DMS79 (cell line): ENCODE measurements at places on chromosomes 12 and 14.

DNA sequence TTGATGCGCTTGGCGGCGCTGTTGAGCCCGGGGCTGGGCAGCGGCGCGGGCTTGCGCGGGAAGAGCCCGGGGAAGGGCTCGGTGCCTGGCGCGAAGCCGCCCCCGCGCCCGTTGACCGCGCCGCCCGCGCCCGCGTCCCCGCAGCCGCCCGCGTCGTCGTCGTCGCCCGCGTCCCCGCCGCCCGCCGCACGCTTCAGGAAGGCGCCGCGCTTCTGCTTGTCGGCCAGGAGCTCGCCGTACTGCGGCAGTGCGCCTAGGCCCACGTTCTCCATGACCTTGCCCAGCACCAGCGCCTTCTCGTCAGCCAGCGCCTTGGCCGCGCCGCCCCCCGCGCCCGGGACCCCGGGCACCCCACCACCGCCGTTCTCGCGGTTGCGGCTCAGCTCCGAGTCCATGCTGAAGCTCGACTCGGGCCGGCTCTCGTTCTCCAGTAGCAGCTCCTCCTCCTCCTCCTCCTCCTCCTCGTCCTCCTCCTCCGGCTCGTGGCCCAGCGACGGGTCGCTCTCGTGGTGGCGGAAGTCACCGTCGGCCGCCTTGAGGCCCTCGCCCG lies 97.2 kb downstream of the BCL11B start:
- no peak for DNase-seq

- DNase-seq = no peak
These were observed 883 bp downstream of the FOXJ2 start for GRCh38 chr12:8033153-8034044.

DNA sequence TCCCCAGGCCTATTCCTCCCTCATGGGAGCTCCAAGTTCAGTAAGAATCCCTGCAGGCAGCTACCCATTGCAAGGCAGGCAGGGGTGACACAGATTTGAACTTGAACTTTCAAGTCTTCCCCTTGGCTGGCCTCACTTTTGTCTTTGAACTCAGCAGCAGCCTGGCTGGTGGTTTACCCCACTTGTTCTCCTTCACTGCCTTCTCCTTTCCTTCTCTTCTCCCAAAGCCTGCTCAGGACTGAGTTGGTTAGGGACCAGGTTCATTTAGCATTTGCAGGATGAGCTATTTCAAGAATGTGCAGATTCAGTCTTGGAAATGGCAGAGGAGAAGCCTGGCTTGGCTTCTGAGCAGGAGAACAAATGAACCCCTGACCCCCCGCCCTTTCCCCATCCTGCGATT lies 67.7 kb upstream of the TBX3 start:
- DNase-seq = no peak

GRCh38 chr14:73696466-73697400 lies 17.5 kb downstream of the PNMA1 start:
- DNase-seq = no peak

GRCh38 chr14:32319368-32320049 lies 9.6 kb upstream of the AKAP6 start:
- no peak for DNase-seq

DNA sequence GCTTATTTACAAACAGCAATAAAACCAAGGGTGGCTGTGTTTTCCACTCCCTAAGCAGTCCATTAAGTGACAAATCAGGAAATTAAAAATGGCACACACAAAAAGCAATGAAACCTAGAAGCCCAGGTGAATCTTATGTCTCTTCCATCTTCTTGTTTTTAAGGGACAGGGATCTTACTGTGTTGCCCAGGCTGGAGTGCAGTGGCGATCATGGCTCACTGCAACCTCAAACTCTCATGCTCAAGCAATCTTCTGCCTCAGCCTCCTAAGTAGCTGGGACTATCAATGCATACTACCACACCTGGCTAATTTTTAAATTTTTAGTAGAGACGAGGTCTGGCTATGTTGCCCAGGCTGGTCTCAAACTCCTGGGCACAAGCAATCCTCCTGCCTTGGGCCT lies 52.4 kb upstream of the CERS5 start:
- no peak for DNase-seq

GRCh38 chr12:116174006-116174405 lies 103.5 kb downstream of the MED13L start:
- DNase-seq = no peak

DNA sequence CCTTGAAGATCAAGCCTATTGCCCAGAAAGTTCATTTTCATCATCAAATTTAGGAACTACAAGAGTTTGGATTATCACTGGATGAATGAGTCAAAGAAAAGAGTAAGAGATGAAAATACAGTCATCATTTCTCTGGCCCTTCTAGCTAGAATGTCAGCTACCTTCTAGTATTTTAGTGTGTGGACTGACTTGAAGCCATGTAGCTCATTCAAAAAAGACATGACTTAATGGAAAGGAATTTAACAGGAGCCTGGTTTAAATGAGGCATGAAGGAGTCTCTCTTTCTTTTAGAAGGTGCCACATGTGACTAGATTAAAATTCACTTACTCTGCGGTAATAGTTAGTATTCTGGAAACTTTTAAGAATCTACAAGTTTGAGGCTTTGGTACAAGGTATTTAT lies 7.1 kb downstream of the PTHLH start:
- DNase-seq = peak; percentile 12

DNA sequence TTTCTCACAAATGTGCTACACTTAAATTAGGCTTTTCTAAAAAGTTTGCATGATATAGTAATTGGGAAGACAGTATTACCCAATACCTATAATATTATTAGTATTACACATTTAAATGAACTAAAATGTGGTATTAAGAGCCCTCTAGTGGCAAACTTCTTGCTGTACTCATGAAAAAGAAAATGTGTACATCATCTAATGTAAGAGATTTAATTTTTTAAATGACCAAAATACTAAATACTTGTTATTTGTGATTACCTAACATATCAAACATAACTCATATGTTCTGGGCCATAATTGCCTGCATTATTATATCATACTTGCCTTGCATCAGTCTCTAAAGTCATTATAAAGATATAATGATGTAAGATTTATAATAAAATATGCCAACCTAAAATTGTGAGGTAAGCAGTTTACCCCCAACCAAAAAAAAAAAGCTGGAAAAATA lies 64.2 kb downstream of the DNAI7 start:
- DNase-seq = no peak

- no peak for DNase-seq
These were observed 7.8 kb downstream of the TRAF3 start for GRCh38 chr14:102784892-102785594.

- no peak for DNase-seq
These were observed 15.1 kb downstream of the ZDHHC22 start for GRCh38 chr14:77126461-77126990.
